Amniotic stem cell (primary cell): ENCODE measurements at places on chromosomes 11 and 22.

DNA sequence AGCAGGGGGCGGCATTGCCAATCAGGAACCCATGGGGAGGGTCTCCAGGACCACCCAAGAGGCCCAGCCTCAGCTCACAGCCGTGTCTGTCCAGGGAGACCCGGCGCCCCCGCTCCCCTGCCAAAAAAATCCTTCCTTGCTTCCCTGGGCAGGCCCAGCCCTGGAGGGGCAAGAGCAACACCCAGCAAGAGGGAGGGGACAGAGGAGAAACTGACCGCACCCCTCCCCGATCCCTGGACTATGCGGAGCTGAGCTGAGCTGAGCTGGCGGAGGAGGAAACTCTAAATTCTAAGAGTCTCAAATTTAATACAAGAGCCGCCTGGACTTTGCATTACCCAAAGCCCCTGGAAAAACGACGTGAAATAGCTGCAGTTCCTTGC is 52.0 kb upstream of the SHISAL1 start:
- DNase-seq: no peak

- no peak for DNase-seq
These were observed 16.0 kb upstream of the PRG2 start for GRCh38 chr11:57406337-57406904.

GRCh38 chr11:9313648-9314290 is 624 bp downstream of the TMEM41B start:
- no peak for DNase-seq

GRCh38 chr11:120578596-120579154 is 67.1 kb downstream of the GRIK4 start:
- DNase-seq: no peak

DNA sequence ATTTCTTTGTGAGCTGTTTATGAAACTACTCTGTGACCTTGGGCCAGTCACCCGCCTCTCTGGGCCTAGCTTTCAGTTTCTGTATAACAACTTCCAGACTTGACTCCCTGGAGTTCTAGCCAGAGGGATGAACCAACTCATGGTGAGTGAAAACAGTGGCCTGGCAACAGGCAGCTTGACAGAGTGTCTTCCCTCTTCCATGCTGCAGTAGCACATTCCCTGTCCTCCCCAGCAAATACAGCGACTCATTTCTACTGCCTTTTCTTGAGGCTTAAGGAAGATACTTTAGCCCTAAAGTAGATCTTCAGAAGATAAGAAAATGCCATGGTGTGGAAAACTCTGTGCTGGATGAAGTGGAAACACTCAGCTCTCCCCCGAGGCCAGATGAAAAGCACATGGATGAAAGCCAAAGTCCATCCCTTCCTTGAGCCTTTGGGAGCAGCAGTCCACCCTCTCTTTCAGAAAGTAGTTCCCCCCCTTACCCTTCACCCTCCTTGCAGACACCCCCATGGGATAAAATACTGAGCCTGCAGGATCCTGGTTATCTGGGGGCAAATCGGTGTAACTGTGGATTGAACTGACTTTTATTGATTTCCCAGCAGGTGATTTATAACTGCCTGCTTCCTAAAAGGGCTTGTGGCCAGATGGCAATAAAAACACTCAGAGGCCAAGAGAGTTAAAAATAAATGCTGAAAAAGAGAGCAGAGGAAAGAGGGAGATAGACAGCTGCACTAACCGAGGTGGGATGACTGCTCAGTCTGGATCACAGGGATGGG is 24.1 kb downstream of the IRAG1 start:
- no peak for DNase-seq

DNA sequence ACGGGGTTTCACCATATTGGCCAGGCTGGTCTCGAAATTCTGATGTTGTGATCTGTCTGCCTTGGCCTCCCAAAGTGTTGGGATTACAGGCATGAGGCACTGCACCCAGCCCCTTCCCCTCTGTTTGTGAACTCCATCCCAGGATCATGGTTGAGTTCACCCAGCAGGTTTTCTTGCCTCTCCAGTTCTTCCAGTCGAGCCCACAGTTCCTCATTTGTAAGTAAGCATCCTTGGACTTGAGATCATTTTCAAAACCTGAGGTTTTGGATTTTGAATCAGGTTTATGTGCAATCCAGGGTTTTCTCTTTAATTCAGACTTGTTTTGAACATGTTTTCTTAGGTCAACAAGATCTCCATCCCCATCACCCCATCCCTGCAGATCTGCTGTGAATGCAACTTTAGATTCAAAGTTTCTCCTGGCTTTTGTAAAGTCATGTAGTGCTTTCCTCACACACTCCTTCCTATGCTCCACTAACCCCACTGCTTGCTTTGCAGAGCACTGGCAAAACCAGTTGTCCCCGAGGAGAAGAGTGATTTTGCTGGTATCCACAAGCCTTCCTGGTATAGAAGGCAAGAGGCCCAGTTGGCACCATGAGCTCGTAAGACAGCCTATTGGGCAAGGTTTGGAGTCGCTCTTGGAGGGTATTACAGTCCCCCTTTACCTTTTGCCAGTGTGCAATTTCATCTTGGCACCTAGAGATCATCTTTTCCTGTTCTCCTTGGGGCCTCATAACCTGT is 14.7 kb upstream of the VPREB1 start:
- no peak for DNase-seq

- peak; percentile 92 for DNase-seq
These were observed 1.4 kb downstream of the CTTN start for GRCh38 chr11:70399681-70400112.
